ENCODE measurements at places on chromosomes 11 and 22.

GRCh38 chr22:19239464-19239863 is 52.1 kb downstream of the CLTCL1 start:
- no peak for DNase-seq

DNA sequence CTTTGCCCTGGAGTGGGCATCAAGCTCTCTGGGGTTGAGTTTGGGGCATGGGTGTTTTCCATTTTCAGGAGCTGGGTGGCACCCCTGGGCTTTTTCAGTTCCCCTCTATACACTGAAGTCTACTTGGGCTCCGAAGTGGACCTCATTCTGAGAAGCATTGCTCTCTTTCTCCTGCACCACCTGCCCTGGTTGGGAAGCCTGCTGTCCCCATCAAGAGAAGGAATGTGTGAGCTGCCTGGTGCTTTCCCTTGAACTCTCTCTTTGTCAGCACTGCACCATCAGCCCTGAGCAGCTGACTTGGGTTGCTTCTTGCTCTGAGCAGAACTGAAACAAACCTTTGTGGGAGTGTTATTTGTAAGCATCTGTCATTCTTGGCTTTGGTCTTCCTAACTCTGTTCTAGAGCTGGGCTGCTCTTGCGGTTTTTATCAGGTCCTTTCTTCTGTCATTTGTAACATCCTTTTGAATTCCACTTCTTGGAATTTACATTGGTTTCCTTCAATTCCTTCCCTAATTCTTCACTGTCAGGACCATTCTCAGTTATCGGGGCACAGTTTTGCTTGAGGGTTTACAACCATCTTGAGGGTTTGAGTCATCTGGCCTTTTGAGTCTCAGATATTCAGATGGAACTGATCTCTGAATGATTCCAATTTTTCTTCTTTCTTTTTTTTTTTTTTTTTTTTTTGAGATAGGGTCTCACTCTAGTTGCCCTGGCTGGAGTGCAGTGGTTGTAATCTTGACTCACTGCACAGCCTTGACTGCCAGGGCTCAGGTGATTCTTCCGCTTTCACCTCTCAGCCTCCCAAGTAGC is 20.5 kb downstream of the UBE2L3 start:
- DNase-seq = no peak

- DNase-seq = no peak
Observed at GRCh38 chr11:39777035-39777434, 1682.4 kb downstream of the LRRC4C start.

- DNase-seq = no peak
Observed at GRCh38 chr11:130634961-130635473, 186.6 kb downstream of the ADAMTS15 start.

GRCh38 chr22:31091106-31091975 is 10.2 kb downstream of the SMTN start:
- DNase-seq = no peak

- no peak for DNase-seq
Observed at GRCh38 chr22:49018601-49019000, 809.1 kb downstream of the BRD1 start.

Measured in right lung (tissue), 10 donors.